ENCODE measurements at places on chromosomes 6 and 20. TPM values are rescaled to one million over a fixed set of nuclear protein-coding genes. Genes with fewer than 3 reads are reported as not detected.

DNA sequence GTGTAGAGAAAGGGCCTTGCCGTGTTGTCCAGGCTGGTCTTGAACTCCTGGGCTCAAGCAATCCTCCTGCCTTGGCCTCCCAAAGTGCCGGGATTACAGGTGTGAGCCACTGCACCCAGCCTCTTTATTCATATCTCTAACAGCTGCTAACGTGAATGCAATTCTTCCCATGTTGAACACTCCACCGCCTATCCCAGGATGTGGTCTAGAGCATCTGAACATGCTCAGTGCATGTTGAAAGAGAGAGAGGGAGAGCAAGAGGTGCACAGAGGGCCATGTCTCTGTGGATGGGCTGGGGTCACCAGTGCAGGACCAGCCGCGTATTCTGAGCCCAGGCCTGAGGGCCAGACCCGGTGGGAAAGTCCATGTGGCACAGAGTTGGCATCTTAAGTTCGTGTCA lies 12.8 kb downstream of the TUBB2A start:
- DNase-seq: no peak

Gene BTN1A1
- not detected for total RNA-seq

- no peak for DNase-seq
Observed at GRCh38 chr20:25668446-25668845, 28.2 kb downstream of the ZNF337 start.

DNA sequence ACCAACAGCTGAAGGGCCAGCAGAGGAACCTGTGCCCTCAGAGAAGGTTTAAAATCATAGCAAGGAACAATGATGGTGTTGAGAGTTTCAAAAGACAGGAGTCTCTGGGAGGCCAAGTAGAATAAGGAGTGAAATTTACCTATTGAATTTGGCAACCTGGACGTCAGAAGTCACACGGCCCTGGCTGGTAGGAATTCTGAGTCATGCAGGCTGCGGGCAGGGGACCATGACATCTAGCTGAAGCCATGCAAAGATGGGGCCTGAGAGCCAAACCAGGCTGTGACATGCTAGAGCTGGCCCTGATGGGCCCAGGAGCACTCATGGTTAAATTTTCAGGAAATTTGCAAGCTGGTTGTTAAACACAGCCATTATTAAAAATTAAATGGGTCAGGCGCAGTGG lies 64.0 kb upstream of the SNX9 start:
- no peak for DNase-seq

Gene MAFB
- 9.0 TPM for total RNA-seq

GRCh38 chr6:152952866-152953509 lies 29.9 kb downstream of the FBXO5 start:
- DNase-seq: no peak

All from heart right ventricle (tissue), 16 donors.